ENCODE measurements at places on chromosomes 2 and 18.
A peak's percentile ranks its signal among the peaks of the same experiment; 100 is the strongest.

GRCh38 chr2:118498943-118499342, 348.5 kb downstream of the EN1 start:
- no peak for DNase-seq

- no peak for DNase-seq
Observed at GRCh38 chr18:29123706-29124530, 947.0 kb upstream of the CDH2 start.

GRCh38 chr2:121243821-121244460, 41.1 kb downstream of the TFCP2L1 start:
- DNase-seq, result no peak

GRCh38 chr18:49582579-49582978, 20.7 kb downstream of the LIPG start:
- DNase-seq, result no peak

DNA sequence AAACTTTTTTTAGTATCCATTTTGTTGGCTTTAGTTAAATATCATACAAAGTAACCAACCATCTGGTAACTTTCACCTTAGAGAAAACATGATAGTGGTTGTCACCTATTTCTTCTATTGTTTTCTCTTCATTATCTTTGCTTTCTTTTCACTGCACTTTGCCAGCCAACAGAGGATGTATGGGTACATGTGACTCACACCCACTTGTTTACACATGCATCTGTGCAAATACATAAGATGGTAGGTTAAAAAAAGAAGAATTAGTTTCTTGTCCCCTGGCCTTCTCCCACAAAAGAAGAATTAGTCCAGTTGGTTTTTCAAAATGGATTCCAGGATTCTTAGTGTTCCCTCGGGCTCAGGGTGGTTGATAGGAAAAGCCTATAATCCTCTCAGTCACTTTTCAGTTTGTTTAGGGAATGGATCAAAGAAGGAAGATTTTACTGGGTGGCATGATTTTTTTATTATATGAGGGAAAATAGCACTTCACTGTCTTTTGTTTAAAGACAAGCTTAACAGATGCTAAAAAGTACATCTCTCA, 46.6 kb downstream of the CDK15 start:
- no peak for DNase-seq

GRCh38 chr2:43980902-43981301, 14.9 kb downstream of the LRPPRC start:
- peak; percentile 19 for DNase-seq

DNA sequence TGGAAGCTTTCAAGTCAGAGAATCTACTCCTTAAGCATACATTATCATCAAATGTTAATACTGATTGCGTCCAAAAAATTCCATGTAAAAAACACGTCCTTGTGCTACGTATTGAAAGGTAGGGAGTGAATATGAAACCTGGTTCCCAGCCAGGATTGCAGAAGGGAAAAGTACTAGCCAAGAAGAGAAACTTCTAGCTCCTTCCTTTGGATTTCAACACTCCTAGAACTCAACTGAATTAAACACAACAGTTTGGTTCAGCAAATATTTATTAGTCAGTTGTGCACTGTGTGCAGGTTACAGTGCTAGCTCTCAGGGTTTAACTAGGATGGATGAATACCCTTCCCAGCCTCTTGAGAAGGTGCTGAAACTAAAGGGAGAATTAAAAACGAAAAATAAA, 33.9 kb upstream of the FHL2 start:
- DNase-seq, result no peak

DNA sequence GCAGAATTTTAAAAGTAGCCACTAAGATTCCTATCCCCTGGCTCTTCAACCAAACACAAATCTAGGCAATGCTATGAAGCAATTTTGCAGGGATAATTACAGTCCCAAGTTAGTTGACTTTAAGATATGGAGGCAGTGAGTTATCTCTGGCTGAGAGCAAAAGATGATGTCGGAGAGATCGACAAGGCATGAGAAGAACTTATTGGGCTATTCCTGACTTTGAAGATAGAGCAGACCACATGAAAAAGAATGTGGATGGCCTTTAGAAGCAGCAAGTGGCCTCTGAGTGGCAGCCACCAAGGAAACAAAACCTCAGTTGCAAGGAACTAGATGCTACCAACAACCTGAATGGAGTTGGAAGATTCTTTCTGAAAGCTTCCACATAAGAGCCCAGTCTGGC, 58.2 kb upstream of the PPM1B start:
- DNase-seq, result no peak

GRCh38 chr2:240626531-240627300, 1.4 kb downstream of the GPR35 start:
- DNase-seq, result peak; percentile 23

DNA sequence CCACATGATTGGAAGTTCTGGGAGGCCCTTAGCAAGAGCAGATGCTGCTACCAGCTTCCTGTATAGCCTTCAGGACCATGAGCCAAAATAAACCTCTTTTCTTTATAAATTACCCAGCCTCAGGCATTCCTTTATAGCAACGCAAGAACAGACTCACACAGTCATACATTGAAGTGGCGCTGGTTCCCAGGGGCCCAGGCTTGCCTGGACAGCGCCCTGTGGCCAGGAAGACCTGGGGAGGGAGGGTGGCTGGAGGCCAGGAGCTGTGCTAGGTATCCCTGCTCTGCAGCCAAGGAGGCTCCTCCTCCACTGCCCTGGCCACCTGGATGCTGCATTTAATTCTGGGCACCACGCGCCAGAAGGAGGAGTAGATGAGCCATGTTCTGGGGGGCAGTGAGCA, 98.1 kb downstream of the AGAP1 start:
- DNase-seq, result no peak

DNA sequence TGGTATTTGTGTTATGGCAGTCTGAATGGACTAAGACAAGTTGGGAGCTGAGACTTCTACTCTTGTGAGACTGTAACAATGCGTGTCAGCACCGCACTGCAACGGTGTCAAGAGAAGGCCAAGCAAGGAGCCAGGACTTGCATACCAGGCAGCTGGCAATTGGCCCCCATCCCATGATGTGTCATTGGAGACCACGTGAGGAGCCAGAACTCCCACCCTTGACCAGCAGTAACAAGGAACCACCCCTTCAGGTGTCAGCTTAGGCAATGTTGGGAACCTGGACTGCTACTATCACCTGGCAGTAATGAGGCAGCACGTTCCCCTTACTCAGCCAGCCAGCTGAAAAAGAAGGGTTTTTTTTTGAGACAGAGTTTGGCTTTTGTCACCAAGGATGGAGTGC, 32.7 kb upstream of the AGFG1 start:
- no peak for DNase-seq

DNA sequence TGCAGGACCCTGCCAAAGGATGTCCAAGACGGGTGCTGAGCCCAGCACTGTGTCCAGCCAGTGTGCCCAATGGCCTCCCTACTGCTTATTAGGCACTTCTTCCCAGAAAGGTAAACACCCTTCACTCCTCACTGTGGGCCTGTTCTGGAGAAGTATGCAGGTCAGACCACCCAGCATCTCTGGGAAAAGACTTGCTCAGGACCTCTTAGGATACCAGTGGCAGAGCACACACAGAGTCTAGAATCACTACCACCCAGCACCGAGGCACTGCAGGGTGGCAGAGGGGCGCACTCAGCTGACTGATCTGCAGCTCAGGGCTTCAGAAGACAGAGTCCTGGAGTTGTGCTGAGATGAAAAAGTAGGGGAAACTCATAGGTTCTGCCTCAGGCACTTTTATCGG, 25.8 kb downstream of the XDH start:
- no peak for DNase-seq

DNA sequence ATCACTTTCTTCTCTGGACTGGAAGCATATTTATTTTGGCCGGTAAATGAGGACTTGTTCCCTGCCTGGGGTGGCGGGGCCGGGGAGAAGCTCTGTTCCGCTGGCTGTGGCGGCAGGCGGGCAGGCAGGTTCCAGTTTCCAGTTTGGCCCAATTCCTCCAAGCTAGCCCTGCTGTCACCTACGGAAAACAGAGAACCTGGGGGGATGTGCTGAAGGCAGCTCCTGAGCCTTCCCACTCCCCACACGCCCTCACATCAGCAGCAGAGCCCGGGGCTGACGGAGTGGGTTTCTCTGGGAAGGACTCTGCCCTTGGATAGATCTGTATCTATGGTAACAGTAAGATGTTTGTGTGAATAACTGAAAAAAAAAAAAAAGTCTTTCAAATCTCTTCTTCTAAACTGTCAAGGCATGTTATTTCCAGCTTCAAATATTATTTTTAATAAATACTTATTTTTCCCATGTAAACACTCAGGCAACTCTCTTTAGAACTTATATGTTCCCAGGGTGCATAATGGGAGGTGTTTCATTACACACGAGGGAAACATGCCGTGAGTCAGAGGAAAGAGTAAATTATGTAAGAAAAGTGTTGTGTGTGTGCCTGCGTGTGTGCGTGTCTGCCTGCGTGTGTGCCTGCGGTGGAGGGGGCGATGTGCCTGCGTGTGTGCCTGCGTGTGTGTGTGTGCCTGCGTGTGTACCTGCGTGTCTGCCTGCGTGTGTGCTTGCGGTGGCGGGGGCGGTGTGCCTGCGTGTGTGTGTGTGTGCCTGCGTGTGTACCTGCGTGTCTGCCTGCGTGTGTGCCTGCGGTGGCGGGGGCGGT, 116.1 kb upstream of the ZNF516 start:
- DNase-seq, result no peak

- no peak for DNase-seq
Observed at GRCh38 chr2:207635468-207636200, 10.4 kb upstream of the METTL21A start.

- no peak for DNase-seq
Observed at GRCh38 chr2:75894170-75894569, 183.5 kb upstream of the GCFC2 start.

- DNase-seq, result no peak
Observed at GRCh38 chr2:72934683-72935610, 17.6 kb downstream of the EMX1 start.

DNA sequence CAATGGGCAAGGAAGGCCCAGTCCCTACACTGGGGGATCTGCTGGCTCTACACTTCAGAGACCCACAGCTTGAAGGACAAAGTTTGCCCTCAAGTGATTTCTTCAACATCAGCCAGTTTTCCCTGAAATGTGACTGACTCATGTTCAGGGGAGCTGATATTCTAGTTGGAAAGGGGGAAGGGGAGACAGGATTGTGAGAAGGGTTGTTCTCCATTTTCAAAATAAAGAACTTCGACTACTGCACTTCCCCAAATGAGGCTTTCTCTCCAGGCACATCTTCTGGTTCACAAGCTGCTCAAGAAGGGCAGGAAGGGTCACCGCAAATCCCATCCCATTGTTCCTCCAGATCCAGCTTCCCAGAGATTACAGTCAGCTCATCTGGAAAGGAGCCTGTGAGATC, 117.6 kb downstream of the BCL2L11 start:
- no peak for DNase-seq

DNA sequence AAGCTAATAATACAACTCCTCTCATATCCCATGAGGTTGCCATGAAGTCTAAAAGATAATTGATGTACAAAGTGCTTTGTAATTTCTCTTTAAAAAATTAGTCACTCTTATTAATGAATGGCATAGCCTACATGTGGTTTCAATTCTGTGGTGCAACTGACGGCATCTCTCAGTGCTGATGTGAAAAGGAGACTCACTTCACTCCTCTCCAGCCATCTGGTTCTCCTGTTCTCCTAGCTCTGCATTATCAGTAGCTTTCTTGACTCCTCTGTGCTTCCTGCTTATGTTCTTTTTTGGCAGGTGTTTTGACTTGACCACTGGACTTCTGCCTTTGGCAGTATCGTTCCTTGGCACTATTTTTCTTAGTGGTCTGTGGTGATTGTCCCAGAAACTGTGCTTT, 134.9 kb upstream of the ZFP36L2 start:
- no peak for DNase-seq

DNA sequence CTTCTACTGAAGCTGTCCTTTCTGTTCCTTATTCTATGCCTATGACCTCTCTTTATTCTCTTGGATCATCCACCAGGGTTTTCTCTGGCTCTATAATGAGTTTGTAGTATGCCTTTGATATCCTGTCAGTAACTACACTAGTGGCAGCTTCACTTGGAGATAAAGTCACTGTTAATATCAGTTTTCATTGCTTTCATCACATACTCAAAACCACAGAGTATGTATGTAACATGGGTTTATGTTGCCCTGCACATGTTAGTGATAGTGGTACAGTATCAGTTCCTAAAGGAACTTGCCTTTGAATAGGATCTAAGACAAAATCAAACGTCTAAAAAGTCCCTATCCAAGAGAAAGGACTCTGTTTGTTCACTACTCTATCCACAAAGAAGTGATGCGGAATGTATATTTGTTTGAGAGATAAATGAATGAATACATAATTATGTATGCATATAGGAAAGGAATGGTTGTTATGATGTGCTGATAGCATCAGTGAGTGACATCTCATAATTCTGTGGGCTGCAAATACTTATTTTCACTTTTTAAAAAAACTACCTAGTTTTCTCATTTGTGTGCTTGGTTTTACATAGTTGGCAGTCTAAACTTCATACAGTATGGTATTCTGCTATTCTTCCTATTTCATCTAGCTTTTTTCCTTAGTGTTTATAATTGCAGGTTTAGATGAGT, 45.1 kb downstream of the TET3 start:
- DNase-seq, result no peak

DNA sequence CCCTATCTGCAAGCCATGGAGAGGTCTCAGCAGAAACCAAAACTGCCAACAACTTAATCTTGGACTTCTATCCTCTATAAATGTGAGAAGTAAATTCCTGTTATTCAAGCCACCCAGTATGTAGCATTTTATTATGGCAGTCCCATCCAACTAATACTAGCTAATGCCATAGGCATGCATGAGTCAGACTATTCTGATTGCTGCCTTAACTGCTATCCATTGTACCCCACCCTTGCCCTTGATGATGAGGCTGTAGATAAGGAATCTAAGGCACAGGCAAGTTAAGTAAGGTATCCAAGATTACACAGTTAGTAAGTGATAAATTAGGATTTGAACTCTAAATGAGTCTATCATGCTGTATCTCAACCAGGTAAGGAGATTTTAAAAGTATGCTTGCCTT, 223.0 kb downstream of the UBE2E3 start:
- DNase-seq, result no peak

GRCh38 chr2:164692114-164692513, 70.8 kb upstream of the GRB14 start:
- DNase-seq, result no peak

- no peak for DNase-seq
Observed at GRCh38 chr2:181907057-181907456, 15.5 kb downstream of the ITPRID2 start.
